ENCODE measurements at places on chromosomes 13 and 19.

- DNase-seq = no peak
Measured at GRCh38 chr19:35045667-35046300, 4.3 kb downstream of the HPN start.

GRCh38 chr13:80133631-80134261, 207.2 kb downstream of the SPRY2 start:
- no peak for DNase-seq

GRCh38 chr13:99662678-99663077, 161.4 kb downstream of the TM9SF2 start:
- no peak for DNase-seq

DNA sequence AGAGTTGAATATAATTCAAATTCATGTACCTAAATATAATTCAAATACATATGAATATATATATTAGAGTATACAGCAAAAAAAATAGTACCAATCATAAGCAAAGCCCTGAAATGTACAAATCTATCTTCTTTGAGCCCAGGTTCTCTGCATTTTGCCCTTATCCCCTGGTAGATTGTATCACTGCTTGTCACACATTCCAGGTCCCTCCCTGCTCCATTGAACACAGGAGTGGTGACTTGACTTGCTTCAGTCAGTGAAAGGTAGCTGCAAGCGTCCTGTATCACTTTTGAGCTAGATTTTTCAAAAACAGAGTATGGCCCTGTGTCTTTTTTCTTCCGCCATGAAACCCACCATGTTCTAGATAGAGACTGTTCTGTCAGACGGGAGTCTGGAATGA, 369.4 kb downstream of the LIG4 start:
- no peak for DNase-seq

- no peak for DNase-seq
Measured at GRCh38 chr19:12648088-12648487, 18.5 kb downstream of the MAN2B1 start.

DNA sequence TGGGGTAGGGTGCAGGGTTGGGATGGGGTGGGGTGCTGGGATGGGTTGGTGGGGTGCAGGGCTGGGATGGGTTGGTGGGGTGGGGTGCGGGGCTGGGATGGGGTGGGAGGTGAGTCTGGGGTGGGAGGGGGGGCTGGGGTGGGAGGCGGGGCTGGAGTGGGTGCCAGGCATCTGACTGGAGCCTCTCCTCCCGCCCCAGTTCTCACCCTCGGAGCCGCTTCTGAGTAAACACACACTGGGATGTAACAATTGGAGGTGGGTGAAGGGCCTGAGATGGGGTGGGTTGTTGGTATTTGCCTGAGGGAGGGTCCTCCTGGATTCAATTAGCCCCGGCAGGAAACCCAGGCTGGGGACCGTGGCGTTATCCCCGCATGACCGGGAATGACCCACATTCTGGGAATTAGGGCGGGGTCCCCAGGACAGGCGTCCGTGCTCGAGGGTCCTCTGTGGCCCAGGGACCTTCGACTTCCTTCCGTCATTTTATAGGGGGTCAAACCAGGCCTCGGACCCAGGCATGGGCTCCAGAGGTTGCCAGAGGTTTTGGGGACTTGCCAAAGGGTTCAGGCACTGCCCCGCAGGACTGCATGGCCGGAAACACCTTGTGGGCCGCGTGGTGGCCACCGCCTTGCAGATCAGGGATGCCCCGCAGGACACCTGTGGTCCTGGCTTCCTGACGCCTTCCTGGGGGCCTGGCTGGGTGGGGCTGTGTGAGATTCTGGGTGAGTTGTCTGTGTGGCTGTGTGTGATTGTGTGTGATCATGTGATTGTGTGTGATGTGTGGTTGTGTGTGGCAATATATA, 1.4 kb downstream of the TMPRSS9 start:
- DNase-seq = no peak

Data from stimulated activated CD8-positive, alpha-beta memory T cell treated with anti-CD3 and anti-CD28 coated beads, Interleukin-4, amount 100 ng/mL, for 4 hours (primary cell).